Large intestine (tissue), 12 donors: ENCODE measurements at places on chromosomes 1 and 21.

DNA sequence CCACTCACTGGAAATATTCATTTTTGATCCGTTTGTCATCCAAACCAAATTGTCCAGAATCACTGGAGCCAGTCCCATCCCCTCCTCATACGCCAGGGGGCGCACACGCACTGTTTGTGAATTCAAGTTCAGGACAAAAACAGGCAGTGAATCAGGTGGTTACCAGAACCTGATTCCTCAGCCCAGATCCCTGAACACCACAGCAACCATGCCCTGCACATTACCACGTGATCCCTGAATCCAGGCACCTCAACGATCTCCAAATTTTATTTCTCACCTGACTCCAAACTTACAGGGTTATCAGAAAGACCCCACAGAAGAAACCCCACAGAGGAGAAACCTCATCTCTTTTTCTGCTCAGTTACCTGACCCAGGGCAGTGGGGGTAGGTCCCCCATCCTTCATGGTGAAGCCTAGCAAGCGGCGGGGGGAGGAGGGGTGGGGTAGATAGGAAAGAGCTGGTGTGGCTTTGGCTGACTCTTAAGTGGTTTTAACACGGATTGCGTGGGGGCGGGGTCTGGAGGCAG lies 1.4 kb upstream of the PTPRF start:
- peak; percentile 70 for DNase-seq
- peaks cover 43% of the 10 kb centered on the region for H3K4me1 ChIP-seq
- no peak overlapping the region for H3K27ac ChIP-seq
- no peak overlapping the region for H3K4me3 ChIP-seq

DNA sequence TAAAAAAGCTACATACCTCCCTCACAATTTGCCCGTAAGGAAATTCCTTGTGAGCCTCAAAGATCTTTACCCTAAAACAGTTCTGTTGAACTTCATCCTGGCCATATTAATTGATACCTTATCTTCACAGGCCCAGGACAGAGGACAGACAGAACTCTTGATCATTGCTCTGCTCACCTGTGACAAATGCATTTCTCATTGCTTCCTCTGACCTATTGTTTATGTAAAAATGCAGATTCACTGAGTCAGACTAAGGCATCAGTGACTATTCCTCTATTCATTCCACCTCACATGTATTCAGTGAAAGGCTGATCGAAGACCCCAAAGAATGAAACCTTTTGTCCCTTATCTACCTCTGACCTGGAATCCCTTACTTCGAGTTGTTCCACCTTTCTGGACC lies 61.0 kb downstream of the BACH1 start:
- H3K4me1 ChIP-seq, result no peaks in the 10 kb centered on the region
- H3K27me3 ChIP-seq, result no peaks in the 10 kb centered on the region
- H3K36me3 ChIP-seq, result peaks cover 13% of the 10 kb centered on the region
- H3K27ac ChIP-seq, result no peak overlapping the region
- no peak for DNase-seq

- no peaks in the 10 kb centered on the region for H3K36me3 ChIP-seq
- no peak for DNase-seq
- H3K4me1 ChIP-seq, result no peaks in the 10 kb centered on the region
- H3K4me3 ChIP-seq, result no peak overlapping the region
These were observed 381.0 kb downstream of the TTLL7 start for GRCh38 chr1:83617883-83618282.

DNA sequence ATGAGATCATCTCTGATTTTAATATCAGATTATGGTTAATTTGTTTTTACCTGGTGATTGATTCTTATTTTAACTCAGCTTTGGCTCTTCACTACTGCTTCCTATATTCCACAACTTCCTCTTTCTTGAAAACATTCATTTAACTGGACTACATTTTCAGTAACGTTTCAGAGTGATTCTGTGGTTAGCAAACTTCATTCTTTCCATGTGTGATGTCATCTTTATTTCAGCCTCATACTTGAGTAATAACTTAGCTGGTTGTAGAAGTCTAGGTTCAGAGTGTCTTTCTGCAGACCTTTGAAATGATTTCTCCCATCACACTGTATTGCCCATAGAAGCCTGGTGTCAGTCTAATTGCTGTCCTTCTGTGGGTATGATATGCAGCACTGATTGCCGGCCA lies 36.0 kb upstream of the SLC35F3 start:
- no peak overlapping the region for H3K27ac ChIP-seq
- H3K4me3 ChIP-seq, result no peak overlapping the region
- no peaks in the 10 kb centered on the region for H3K4me1 ChIP-seq
- no peak for DNase-seq

DNA sequence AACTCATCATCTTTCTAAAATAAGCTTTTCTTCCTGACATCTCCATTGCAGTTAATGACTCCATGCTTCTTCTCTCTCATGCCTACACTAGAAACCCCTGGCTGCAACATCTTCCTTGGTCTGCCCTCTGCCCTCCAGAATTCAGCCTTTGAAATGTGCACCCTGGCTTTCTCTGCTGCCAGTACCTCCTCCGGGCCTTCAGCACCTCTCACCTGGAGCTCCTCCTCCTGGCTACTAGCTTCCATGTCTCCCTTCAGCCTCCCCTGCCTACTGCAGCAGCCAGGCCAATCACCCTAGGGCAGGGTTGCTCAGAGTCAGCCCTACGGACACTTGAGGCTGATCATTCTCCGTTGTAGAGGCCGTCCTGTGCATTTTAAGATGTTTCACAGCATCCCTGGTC lies 18.3 kb downstream of the SUSD4 start:
- no peaks in the 10 kb centered on the region for H3K27me3 ChIP-seq
- H3K27ac ChIP-seq, result no peak overlapping the region
- no peaks in the 10 kb centered on the region for H3K36me3 ChIP-seq

DNA sequence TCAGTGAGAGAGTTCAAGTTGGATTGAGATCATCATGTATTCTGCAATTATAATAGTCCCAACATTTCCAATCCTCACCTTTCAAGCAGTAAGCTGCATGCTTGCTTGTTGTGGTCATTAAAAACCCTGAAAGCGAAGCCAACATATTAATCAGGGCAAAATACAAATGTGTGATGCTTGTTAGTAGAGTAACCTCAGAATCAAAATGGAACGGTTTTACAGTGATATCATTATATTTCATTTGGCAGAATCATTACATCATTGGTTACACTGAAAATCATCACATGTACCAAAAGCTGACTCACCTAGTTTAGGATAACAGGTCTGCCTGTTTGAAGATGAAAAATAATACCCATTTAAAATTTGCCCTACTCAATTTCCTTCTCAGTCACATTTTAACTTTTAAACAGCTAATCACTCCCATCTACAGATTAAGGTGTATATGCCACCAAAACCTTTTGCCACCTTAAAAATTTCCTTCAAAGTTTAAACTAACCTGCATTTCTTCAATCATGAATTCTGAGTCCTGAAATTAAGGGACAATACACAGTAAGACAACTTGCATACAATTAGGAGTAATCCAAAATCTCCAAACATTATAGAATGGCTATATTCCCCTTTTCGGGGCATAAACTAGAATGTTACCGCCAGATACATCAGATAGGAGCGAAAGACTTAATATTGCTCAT lies 3.5 kb downstream of the GAS5 start:
- H3K27ac ChIP-seq, result no peak overlapping the region
- H3K27me3 ChIP-seq, result no peaks in the 10 kb centered on the region
- peaks cover 6% of the 10 kb centered on the region for H3K4me1 ChIP-seq
- no peak for DNase-seq

GRCh38 chr1:77025599-77025998 lies 158.3 kb downstream of the ST6GALNAC5 start:
- no peaks in the 10 kb centered on the region for H3K4me1 ChIP-seq
- DNase-seq, result no peak
- H3K27me3 ChIP-seq, result peaks cover 3% of the 10 kb centered on the region

DNA sequence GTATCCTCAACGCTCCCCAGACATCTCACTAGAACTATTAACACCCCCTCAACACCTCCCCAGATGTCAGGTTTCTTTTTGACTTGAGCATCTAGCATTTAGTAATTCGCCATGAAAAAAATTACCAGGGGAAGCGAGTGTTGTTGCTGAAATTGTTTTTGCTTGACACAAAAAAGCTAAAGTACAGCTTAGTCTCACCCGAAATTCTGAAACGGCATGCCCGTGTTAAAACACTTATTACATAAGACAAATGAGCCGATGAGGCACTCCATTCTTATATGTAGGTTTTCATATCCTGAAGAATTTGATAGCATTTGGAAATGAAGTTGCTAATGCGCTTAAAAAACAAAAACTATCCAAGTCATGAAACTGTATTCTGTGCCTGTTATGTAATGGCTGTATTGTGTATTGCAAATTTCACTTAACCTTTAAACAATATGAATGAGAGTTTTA lies 1.3 kb upstream of the NRIP1 start:
- H3K27me3 ChIP-seq, result no peaks in the 10 kb centered on the region
- no peak for DNase-seq
- H3K36me3 ChIP-seq, result no peaks in the 10 kb centered on the region
- H3K4me3 ChIP-seq, result peak overlapping the region; percentile 71

DNA sequence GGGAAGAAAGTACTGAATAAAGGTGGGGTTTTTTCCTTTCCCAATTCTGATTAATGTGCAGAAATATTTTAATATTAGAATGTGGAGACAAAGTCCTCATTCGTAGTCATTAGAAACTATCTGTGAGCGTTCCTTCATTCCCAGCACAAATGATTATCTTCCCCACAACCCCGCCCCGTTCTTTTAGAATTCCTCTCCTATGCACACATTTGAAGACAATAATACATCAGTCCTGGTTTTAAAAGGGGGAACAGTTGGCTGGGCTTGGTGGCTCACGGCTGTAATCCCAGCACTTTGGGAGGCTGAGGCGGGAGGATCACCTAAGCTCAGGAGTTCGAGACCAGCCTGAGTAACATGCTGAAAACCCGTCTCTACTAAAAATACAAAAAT lies 876 bp downstream of the ALDH9A1 start:
- H3K27me3 ChIP-seq, result no peaks in the 10 kb centered on the region
- no peaks in the 10 kb centered on the region for H3K36me3 ChIP-seq
- H3K4me1 ChIP-seq, result no peaks in the 10 kb centered on the region
- peak overlapping the region; percentile 93 for H3K27ac ChIP-seq
- no peak for DNase-seq

- H3K4me1 ChIP-seq, result peaks cover 4% of the 10 kb centered on the region
- DNase-seq, result peak; percentile 33
- H3K36me3 ChIP-seq, result no peaks in the 10 kb centered on the region
- no peaks in the 10 kb centered on the region for H3K27me3 ChIP-seq
These were observed 13.2 kb upstream of the ZMYM4 start for GRCh38 chr1:35255276-35255675.

DNA sequence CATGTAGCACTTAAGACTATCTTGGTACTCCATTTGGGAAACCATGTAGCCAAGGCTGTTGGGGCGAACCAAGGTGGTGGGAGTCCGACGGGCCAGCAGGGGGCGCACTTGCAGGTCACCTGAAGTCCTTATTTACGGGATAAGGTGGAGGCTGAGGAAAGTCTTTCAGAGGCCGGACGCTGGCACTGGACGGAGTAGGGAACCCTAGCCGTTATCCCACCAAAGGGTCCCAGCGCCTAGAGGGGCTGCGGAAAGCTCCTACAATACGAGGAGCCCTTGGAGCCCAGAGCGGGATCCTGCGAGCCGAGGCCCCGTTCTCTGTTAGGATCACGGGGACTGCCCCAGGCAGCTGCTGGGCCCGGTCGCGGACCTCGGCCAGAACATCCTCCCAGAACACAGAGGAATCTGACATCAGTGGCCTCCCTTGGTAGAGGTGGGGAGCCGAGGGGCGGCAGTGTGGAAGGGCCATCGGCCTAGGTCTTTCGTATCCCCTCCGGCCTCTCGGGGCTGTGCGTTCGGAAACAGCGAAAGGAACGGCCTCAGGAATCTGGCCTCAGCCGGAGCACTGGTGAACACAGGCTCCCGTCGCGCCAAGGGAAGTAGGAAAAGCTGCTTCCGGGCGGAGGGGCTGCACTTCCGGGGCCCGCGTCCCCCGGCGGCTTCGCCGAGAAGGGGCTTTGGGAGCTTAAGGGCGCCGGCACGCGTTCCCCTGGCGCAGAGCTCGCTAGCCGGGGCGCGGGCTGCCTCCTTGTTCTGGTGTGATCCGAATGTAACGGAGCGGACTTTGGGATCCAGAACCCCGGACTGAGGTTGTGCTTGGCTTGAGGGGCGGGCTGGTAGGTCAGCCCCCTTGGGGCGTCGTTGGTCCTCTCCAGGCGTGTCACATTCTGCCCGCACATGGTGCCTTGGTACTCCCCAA lies 29.9 kb upstream of the RPTN start:
- peak overlapping the region; percentile 24 for H3K27ac ChIP-seq
- peak overlapping the region; percentile 62 for H3K4me3 ChIP-seq
- H3K27me3 ChIP-seq, result peaks cover 6% of the 10 kb centered on the region
- H3K36me3 ChIP-seq, result no peaks in the 10 kb centered on the region
- no peaks in the 10 kb centered on the region for H3K4me1 ChIP-seq
- peak; percentile 35 for DNase-seq

DNA sequence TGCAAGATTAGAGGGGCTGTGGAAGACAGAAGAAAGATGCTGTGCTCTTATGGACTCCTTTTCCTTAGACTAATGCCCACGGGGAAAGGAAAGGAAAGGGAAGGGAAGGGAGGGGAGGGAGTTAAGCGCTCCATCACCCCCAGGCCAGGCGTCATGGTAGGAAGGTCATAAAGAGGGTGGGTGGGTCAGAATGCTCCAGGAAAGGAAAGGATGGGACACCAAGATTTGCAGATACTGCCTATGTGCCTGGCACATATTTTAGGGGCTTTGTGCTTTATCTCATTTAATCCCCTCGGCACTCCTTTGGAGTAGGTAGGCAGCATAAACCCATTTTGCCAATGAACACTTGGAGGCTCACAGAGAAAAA lies 41.4 kb downstream of the MAB21L3 start:
- peaks cover 29% of the 10 kb centered on the region for H3K4me1 ChIP-seq
- H3K4me3 ChIP-seq, result peak overlapping the region; percentile 35
- no peak for DNase-seq
- no peaks in the 10 kb centered on the region for H3K27me3 ChIP-seq
- peak overlapping the region; percentile 66 for H3K27ac ChIP-seq

GRCh38 chr21:26007951-26008498 lies 162.5 kb downstream of the APP start:
- H3K4me1 ChIP-seq, result no peaks in the 10 kb centered on the region
- DNase-seq, result no peak
- H3K27me3 ChIP-seq, result no peaks in the 10 kb centered on the region

DNA sequence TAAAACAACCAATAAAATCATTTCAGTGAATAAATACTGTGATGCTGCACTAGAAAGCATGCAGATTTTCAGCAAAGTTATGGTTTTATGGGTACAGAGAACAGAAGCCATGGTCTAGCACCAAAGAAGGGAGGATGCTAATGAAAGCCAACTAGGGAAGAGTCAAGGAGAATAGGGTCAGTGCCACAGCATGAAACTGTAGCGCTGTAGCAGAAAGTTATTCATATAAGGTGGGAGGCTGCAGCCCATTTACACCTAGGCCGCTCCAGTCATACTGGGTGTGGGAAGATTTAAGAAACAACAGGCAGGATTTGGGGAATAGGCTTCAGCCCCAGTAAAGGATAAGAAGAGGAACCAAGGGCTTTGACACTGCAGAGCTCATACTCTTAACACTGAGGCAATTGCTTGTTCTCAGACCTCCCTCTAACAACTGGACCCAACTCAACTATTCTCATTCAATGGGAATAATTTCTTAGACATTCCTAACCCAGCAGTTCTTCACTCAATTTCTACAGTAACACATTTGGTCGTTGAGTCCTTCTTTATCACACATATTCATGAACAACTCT lies 4.4 kb downstream of the IFI16 start:
- H3K4me1 ChIP-seq, result no peaks in the 10 kb centered on the region
- H3K4me3 ChIP-seq, result no peak overlapping the region
- H3K36me3 ChIP-seq, result peaks cover 35% of the 10 kb centered on the region
- H3K27me3 ChIP-seq, result no peaks in the 10 kb centered on the region
- no peak for DNase-seq
